ENCODE measurements at places on chromosomes 11 and 22.
A peak's percentile ranks its signal among the peaks of the same experiment; 100 is the strongest.

- no peak for DNase-seq
Observed at GRCh38 chr11:61333550-61334433, 764 bp downstream of the TKFC start.

DNA sequence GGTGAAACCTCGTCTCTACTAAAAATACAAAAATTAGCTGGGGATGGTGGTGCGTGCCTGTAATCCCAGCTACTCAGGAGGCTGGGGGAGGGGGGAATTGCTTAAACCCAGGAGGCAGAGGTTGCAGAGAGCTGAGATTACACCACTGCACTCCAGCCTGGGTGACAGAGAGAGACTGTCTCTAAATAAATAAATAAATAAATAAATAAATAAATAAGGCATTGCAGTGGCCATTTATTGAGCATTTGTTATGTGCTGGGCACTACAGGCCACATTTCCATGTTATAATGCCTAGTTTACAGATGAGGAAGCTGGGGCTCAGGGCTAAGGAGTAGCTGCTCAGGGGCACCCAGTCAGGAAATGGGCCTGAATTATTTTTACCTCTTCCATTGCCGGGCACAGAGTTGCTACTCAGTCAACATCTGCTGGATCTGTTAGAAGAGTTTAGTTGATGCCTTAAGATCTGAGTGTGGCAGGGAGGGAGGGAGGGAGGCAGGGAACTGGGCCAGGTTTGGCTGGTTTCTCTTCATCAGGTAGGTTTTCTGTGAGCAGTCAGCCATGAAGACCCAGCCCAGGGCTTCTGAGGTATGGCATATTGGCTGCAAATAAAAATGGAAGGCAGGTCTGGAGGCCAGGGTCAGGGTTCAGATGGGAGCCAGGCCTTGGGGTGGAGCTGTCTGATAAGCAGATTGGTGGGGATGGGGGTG is 5.6 kb downstream of the PVALB start:
- DNase-seq: no peak

- DNase-seq: no peak
Observed at GRCh38 chr11:96186806-96187205, 156.2 kb downstream of the MAML2 start.

DNA sequence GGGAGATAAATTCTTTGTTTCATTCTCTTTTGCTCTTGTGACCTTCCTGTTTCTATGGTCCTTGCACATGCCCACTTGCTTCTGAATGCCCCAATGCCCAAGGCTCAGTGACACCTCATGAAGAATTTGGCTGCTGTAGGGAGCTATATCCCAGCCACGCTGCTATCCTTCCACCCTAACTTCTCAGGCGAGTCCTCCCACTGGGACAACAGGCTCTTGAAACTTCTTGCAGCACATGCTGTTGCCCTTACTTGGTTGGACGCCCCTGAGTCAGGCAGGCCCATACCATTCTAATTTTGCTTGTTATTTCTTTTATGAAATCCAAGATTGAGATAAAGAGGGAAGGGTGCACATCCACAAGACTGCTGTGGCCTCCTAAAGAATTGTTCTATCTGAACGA is 57.6 kb upstream of the BLID start:
- no peak for DNase-seq

DNA sequence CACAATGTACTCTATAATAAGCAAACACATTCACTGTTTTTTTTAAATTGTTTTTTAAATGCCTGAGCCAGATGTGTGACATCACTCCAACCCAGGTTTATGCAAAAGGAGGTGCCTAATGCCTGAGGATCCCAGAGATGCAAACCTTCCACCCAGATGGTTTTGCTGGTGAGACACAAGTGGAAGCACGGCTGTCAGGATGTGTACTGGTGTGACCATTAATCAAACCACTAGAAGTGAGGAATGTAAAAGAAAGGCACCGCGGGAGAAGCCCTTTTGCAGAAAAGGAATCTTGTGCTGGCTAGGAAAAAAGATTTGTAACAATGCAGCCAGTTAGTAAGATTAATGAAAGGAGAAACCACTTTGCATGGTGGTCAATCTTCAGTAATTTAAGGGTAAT is 407.4 kb downstream of the LARGE1 start:
- no peak for DNase-seq

DNA sequence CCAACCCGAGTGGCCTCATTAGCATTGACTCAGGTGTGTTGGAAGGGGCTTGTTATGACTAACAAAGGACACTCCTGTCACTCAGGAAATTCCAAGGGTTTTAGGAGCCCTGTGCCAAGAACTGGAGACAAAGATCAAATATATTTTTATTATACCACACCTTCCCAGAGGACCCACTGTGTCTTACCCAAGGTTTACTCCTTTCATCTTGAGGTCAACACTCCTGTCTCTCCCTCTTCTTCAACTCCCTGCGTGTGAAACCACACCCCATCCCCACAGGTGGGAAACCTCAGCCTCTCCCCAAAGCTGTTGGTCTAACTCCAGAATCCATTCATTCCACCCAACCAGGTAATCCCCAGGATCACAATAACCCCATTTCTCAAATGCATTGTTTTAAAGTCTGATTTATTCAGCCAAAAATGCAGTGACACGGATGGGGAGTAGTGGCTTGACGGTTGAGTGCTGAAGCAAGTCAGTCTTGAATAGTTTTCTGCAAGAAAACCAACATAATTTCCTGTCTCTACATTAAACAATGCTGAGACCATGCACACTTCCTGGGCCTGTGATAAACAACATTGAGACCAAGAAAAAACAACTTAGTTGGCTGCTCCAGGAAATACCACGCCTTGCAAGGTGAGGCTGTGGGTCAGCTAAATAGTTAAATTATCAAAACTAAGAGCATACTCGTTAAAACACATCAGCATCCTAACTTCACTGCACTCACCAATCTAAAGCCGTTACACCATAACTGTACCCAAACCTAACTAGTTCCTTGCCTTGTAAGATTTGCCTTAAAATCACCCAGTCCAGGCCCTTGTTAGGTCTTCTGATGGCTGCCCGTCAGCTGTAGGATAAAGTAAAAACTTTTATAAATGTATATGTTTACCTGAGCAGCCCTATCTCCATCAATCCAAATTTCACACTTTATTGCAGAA is 38.5 kb upstream of the SPON1 start:
- no peak for DNase-seq

DNA sequence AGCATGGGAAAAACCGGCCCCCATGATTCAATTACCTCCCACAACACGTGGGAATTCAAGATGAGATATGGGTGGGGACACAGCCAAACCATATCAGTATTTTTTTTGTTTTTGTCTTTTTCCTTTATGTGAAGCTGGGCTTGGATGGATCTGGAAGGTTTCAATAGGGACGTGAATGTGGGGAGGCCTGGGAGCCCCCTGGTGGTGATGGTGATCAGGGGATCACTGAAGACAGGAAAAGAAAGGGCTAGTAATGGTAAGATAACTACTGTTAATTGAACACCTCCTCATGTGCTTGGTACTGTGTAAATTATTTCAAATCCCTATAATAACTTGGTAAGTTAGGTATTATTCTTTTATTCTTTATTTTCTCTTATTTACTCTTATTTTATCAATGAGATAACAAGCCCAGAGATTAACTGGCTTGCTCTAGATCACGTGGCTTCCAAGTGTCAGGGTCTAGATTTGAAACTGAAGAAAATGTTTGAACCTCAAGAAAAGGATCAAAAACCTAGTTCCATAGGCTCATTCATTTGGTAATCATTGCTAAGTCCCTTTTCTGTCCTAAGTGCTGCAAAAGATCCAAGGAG is 364.2 kb downstream of the TENM4 start:
- DNase-seq: no peak

DNA sequence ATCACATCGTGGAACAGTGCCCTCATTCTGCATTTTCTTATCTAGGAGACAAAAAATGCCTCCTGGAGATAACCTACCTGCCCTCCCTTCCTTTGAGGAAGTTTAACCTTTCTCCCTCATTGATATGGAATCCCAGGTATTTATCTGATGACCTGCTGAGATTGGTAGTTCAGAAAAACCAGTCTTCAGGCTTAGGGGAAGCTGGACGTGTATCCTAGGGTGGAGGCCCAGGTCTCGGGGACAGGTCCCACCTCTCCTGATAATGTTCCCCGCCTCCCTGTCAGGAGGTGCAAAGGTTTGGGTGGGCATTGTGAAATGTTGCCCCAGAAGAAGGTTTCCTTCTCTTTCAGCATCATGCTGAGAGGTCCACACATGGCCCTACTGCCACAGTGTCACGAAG is 186.9 kb upstream of the NAV2 start:
- no peak for DNase-seq

GRCh38 chr11:65781962-65782815 is 1.4 kb upstream of the AP5B1 start:
- no peak for DNase-seq

DNA sequence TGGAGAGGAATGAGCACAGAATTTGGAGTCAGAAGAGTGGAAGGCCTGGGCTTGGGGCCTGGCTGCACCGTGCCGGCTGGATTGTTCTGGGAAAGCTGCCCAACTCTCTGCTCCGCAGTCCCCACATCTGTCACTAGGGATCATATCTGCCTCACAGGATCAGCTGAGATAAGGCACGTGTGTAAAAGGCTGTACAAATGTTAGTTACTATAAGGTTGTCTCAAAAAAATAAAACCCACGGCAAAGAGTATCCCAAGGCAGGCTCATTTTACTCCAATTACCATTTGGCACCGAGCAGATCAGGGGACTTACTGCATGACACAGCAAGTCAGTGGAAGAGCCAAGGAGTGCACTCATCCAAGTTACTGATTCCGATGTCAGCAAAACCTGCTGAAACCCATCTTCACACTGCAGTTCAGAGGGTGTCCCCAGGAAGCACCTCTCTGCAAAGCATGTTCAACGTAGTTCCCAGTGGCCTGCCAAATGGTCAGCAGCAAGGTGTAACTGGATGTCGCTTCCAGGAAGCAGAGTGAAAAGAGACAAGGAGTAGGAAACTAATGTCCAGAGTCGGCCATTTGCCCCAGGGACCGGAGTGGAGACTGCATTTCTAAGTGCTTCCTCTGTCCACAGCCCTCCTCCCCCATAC is 18.1 kb upstream of the MRTFA start:
- peak; percentile 12 for DNase-seq

DNA sequence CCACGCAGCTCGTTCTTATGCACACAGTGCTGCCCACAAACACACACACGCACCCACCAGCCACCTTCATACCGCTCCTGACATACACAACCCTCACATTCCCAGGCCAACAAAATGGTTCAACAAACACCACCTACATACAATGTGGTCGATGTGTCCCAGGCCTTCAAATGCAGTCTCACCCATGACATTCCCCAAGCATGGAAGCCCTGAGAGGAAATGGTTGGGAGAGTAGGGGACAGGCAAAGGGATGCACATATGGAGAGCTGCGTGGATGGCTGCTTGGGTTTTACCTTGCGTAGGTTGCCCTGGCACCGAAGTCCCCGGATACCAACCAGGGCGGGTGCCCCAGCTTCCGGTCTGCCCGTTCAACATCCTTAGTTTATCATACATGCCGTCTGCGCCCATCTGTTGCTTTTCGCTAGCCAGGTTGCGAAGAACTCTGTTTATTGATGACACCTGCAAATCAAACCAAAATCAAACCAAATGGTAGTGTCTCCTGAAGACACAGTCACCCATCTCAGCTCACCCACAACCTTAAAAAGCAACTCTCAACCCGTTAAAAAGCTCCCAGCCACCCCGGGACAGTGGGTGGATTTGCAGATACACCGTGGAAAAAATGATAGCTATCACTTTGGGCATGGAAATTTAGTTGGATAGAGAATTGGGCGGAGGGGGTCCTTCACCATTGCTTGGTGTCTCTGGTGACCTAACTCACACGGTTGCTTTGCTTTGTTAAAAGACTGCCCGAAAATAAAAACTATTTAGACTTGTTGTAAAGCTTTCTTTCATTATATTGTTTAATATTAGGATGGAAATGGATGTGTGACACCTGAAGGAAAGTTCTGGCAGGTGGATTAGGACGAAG is 10.5 kb downstream of the PAX6 start:
- DNase-seq: no peak

DNA sequence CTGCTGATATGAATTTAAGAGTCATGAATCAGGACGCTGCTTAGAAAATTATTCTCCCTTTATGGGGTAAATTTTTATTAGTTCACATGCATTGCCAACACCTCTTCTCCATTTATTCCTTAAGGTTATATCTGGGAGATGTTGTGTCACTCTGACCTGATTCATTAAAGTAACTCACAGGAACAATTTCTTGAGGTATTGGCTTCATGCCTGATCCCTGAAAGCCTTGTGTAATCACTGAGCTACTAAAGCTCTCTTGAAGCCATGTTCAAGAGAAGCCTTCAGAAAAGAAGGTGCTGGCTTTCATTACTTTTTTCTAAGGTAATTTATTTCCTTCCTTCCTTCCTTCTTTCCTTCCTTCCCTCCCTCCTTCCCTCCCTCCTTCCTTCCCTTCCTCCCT is 420.6 kb downstream of the RAB38 start:
- no peak for DNase-seq

DNA sequence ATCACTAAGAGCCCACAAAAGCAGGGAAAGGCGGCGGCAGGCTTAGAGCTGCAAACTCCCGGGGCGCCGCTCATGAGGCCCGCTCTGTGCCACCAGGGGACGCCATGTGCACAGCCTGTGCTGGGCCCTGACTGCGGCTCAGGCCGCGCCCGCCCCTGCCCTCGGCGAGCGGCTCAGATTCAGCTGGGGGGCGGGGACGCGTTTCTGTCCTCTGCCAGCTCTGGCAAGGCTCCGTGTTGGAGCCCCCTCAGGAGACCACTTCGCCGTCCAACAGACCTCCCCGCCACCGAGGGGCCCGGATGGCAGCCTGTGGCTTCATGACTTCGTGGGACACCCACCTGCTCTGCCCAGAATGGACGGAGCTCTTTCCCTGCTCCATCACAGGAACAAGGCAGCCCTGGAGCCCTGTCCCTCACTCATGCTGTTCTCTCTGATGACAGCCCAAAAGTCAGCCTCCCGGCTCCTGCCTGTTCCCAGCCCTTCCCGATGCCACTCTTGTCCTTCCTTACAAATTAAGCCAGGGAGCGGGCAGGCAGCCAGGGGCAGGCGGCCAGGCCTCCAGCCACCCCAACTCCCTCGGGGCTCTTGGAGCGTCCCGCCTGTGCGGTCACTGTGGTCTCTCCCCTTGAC is 69.1 kb downstream of the NAT10 start:
- DNase-seq: peak; percentile 47

- no peak for DNase-seq
Observed at GRCh38 chr11:76225122-76225611, 18.9 kb upstream of the WNT11 start.

GRCh38 chr22:27433585-27434190 is 367.9 kb downstream of the MN1 start:
- DNase-seq: no peak

- DNase-seq: no peak
Observed at GRCh38 chr11:2213890-2214526, 42.4 kb upstream of the TH start.

GRCh38 chr22:44437216-44438055 is 60.6 kb downstream of the RTL6 start:
- DNase-seq: no peak

DNA sequence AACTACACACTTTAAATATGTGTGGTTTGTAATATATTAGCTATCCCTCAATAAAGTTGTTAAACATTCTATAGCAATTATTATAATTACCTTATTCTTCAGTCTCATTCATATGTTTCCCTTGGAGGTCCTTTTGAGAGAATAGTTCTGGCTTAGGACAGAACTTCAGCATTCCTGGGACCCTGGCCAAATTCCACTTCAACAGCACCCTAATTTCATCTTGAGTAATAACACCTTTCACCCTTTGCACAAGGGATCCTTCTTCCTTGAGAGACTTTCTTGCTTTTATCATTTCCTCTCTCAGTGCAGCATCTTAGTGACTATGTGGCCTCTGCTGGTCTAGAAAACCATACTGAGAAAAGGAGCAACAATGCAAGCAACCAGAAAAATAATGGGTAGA is 255.9 kb downstream of the C11orf87 start:
- no peak for DNase-seq

GRCh38 chr11:116086426-116086825 is 582.2 kb upstream of the CADM1 start:
- DNase-seq: no peak

- no peak for DNase-seq
Observed at GRCh38 chr22:49408102-49408836, 419.4 kb downstream of the BRD1 start.

All from NCI-H1092 (cell line).